ENCODE measurements at places on chromosomes 2 and 18.

DNA sequence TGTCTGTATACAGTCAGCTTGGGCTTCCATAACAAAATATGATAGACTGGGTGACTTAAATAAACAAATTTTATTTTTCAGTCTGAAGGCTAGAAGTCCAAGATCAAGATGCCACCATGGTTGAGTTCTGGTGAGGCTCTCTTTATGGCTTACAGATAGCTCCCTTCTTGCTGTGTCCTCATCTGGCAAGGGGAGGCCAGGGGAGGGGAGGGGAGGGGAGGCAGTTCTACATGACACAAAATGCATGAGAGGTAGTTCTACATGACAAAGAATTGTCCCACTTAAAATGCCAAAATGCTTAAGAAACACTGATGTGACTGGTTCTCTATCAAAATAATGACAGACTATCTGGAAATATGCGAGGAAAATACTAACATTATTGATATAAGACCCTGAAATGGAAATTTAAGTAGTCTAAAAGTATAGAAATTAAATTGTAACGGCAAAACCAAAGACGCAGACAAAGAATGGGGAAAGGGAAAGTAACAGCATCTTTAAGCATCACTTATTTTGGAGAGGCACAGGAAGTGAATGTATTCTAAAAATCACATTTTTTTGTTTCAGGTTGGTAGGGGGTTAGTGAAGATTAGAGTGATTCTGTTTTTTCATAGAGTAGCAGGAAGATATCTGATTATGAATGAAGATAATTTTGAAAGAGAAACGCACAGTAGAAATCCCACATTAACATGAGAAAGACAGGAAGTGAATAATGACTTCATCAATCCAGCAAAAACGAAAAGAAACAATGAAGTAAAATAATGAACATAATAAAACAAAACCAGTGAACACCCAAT is 131.4 kb downstream of the STRN start:
- no peak for DNase-seq

DNA sequence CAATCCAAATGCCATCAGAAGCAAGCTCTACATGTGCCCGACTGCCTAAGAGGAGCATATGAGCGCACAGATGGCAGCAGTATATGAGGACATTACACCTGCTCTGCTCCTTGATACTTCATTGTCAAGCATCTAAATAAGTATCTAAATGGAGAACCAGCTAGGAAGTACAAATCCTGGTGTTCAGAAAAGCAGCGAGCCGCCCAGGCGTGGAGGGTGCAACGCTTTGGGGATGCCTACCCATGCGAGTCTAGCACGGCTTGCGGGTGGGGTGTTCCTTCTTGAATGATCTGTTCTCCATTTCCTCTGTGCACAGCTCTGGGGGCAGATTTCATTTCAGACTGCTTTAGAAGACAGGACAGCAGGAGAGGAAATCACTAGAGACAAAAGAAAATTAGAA is 63.0 kb upstream of the BCL2L11 start:
- DNase-seq, result no peak

- no peak for DNase-seq
These were observed 413.8 kb upstream of the RAB6C start for GRCh38 chr2:129565551-129566109.

DNA sequence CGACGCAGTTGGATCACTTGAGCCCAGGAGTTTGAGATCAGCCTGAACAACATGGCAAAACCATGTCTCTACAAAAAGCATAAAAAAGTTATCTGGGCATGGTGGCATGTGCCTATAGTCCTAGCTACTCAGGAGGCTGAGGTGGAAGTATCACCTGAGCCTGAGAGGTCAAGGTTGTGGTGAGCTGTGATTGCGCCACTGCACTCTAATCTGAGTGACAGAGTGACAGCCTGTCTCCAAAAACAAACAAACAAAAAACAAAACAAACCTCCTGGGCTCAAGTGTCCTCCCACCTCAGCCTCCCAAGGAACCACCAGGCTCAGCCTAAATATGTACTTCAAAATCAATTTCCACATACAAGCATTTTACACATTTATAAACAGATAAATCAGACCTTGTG is 83.8 kb downstream of the STRN start:
- DNase-seq, result no peak

DNA sequence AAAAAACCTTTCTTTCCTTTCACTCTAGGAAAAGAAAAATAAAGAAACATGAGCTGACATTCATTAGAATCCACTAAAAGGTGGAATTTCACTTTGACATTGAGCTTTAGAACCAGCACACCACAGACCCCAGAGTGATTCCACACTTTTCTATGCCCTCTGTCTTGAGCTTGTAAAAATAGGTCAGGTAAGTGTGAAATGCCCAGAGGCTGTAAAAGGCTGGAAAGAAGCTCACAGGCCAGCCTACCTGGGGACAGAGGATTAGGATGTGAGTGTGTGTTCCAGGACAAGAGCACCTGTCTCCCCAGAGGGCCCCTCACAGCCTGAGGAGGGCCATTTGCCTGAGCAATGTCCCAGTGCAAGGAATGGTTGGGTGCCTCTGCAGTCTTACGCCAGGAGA is 56.3 kb upstream of the MYO3B start:
- no peak for DNase-seq

DNA sequence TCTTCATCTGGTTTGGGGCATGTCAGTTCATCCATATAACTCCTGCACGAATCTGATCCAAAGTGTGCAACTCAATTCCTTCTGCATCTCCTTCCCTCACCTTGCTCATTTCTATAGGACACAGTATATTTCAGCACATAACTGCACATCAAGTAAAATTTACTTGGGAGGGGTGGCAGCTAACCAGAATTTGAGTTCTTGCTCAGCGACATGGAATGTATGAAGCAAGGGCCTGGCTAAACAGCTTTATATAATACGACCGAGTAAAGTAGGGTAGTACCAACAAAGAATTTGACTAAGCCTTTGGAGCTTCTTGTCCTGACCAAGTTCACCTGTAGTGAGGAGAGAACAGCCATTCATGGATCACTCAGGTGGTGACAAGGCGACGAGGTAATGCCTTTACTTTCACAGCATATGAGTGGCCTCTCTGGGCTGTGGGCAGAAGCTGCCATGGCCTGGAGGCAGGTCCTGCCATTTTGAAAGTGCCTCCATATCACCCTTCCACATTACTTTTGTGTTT is 570.2 kb upstream of the TNP1 start:
- no peak for DNase-seq

DNA sequence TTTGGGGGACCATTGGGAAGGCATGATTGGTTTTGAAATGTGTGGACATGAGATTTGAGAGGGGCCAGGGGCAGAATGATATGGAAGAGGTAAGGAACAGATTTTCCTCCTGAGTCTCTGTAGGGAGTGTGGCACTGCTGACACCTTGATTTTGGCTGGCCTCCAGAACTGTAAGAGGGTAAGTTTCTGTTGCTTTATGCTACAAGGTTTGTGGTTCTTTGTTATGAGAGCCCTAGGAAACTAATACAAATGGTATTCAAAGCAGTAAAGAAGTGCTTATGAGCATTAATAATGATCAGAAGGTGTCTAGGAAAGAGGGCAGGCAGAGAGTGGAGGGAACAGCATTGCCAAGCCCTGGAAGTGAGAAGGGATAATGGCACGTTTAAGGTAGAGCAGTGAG is 574.3 kb upstream of the NXPH2 start:
- no peak for DNase-seq

Data from right hindlimb (tissue), 1 donor.